AG09319 (cell line): ENCODE measurements at places on chromosomes 7 and 10.

DNA sequence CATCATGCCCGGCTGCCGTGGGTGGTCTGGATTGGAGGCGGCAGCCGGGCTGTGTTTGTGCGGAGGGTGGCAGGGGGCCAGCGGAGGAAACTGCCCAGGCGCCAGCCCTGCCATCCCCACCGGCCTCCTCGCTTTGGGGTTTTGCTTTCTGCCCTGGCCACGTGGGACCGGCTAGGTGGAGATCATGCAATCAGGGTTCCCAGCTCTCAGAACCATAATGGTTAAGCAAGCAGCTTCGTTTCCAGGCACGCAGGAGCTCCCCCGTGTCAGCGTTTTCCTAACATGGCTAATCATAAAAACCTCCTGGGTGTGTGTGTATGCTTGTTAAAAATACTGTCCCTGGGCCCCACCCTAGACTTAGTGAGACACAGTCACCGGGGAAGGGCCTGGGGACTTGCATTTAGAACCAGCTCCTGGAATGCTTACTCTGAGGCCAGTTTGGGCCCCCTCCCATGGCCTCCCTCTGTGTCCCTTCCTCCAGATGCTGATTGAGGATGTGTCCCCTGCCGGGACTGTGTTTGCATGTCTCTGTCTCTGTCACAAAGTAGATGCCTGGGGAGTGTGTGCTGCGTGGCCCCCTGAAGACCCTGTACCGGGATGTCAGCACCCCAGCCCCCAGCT lies 119.3 kb downstream of the CUX1 start:
- DNase-seq, result no peak

- peak; percentile 92 for DNase-seq
These were observed 109.5 kb upstream of the TMEM72 start for GRCh38 chr10:44801383-44802327.

- DNase-seq, result no peak
These were observed 20.3 kb upstream of the LANCL2 start for GRCh38 chr7:55344840-55345239.

DNA sequence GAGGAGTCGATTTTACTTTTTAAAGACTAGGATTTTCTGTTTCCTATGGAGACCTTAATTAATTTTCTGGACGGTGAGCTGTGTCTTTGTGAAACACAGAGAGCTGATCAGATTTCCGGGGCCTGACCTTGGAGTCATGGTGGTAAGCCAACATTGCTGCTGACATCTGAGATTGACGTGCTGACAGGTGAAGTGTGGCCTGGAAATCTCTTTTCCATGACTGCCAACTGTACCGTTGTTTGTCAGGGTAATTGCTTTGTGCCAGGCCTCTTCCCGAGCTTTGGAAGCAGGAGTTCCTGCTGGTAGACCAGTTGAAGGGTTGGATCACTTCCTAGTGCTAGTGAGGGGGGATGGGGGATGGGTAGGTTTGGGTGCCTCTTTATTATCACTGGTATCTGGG lies 71.2 kb downstream of the ADRA2A start:
- DNase-seq, result no peak

DNA sequence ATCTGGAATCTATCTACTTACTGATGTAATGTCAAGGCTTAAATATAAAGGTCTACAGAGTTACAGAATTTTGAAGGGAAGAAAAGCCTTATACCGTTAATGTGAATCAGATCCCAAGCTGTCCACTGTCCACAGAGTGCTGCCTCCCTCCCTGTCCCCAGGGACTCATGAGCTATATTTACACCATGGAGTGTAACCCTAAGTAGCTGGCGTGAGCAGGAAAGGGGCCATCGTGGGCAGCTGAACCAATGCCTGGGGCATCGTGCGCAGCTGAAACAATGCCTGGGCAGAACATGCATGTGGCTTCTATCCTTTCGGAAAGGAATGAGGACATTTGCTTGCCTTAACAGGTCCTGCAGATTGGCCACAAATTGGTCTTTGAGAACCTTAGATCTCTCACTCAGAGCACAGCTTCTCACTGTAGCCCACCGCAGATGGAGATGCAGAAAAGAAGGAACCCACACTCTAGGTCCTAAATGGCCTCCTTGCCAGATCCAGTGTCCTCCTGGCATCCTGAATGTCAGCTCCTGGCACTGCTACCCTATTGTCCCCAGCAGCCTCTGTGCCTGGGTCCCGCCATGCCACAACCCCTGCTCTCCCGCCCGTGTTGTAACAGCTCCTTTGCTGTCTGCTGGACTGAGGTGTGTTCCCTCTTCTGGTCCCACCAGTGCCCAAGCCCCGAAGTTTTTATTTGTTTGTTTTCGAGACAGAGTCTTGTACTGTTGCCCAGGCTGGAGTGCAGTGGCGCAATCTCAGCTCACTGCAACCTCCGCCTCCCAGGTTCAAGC lies 30.3 kb downstream of the CCDC3 start:
- DNase-seq, result no peak

DNA sequence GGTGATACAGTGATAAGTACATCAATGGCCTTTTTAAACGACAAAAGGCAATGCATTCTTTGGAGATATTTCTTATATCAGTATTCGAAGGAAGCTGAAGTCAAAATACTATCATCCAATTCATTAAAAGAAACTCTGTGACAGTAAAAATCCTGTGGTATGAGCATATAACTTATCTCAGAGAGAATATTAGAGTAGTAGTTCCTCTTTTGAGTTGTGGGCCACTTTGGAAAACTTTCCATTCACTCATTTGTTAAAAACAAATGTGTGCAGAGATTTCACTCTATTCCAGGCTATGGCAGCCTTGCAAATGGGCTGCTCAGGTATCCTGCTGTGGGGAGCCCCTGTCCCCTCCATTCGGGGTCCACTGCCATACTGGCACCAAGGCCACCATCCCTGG lies 55.3 kb upstream of the ZNF438 start:
- DNase-seq, result no peak

DNA sequence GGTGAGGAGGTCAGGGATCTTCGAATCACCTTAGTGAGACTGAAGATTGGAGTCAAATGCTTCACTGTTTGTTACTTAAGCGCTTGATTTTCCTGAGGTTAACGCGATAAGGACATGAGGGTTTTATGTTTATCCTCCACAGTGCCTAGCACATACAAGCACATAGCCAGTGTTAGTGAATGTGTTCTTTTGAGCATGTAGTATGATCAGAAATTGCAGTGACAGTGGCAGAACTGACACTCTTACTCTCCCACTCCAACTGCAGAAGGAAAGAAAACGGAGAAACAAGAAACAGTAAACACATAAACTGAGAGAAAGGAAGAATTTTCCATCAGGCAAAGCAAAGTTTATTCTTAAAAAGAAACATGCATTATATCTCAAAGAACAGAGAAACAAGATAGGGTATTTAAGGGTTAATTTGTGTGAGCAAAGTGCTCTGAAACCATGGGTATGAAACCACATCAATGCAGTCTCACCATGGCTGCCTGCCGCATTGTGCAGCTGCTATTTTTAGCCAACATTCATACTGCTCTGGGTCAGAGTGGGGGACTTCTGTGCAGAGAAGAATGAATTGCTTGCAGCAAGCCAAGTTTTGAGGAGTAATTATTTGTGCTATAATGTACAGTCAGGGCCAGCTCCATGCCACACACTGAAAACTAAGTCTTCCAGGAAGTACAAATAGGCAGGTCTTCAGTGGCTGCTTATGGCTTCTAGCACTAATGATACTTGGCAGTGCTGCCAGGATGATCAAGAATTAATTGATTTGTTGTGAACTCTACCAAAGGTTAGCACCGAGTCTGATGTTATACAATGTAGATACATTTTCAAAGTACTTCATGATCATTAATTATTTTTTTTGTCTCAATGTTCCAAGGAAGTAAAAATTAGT lies 152.0 kb downstream of the MACC1 start:
- no peak for DNase-seq

DNA sequence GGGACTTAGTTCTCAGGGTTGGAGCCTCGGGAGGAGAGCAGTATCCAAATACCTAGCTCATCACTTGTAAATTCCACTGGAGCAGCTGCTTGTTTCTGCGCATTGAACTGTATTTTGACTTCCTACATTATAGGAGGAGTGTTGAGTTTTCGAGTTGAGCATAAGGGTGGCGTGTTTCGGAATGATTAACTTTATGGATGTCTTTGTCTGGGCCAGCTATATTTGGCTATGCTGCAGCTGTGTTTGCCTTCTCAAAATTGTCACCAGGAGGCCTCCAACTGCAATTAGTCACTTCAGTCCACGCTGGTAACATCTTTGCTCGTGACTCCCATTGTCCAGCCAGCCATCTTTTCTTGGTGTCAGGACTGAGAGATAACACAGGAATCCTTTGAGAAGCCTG lies 9.1 kb downstream of the CELF2 start:
- no peak for DNase-seq

DNA sequence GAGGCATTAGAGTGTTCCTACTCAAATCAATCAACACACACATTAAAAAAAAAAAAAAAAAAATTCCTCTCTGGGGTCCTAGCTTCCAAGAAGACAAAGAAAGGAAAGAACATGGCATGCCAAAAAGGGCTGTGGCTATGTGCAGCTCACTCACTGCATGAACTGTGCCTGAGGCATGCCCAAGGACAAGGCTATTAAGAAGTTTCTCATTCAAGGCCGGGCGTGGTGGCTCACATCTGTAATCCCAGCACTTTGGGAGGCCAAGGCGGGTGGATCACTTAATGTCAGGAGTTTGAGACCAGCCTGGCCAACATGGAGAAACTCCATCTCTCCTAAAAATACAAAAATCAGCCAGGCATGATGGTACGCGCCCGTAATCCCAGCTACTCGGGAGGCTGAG lies 41.9 kb upstream of the PPP3CB start:
- no peak for DNase-seq

- DNase-seq, result no peak
These were observed 275.7 kb downstream of the XPNPEP1 start for GRCh38 chr10:109647627-109648026.

- peak; percentile 22 for DNase-seq
These were observed 33.6 kb downstream of the ARID5B start for GRCh38 chr10:61935077-61935476.

DNA sequence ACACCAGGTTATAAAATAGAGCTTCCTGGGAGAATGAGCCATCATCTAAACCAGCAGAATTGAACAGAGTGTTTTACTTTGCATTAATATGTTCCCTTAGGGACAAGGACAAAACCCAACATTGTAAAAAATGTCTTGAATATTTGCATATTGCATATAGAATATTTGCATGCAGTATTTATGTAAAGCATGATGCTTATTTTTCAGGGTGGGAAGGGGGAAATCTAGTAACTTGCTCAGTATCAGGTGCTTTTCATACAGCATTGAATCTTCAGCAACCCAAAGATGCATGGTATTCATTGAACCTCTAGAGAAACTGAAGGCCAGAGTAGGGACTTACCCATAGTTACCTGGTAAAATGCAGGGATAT lies 409.2 kb upstream of the ZMIZ1 start:
- DNase-seq, result no peak

- DNase-seq, result peak; percentile 25
These were observed 4.9 kb upstream of the ELN start for GRCh38 chr7:74023092-74023536.

- DNase-seq, result no peak
These were observed 57.6 kb downstream of the RNLS start for GRCh38 chr10:88525371-88526069.

- DNase-seq, result peak; percentile 70
These were observed 152.5 kb downstream of the SEMA3A start for GRCh38 chr7:84042110-84042539.

DNA sequence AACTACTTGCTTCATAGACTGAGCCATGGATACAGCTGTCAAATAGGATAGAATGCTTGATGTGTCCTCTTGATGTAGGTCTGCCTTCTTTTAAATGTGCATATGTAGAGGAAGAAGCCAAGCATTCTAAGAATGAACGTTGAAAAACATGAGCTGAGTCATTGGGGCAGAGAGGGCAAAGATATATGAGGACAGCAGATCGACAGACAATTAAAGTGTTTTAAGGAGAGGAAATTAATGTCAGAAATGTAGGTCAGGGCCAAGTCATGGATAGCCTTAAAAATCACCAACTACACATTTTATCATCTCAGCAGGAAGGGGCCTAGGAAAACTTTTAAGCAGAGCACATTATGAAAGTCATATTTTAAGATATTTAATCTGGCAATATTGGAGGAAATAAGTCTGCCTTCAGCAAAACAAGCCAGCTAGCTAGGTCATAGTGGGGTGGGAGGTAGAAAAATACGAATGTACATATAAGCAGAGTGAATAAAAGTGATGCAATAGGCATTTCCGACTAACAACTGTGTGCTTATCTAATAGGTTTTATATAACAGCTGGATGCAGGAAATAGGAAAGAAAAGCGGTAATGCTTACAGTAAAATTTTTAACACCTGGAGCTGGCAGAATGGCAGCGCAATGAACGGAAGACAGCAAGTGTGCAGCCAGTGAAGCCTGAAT lies 638.3 kb upstream of the TPK1 start:
- no peak for DNase-seq

GRCh38 chr7:13953368-13953767 lies 36.1 kb downstream of the ETV1 start:
- no peak for DNase-seq

DNA sequence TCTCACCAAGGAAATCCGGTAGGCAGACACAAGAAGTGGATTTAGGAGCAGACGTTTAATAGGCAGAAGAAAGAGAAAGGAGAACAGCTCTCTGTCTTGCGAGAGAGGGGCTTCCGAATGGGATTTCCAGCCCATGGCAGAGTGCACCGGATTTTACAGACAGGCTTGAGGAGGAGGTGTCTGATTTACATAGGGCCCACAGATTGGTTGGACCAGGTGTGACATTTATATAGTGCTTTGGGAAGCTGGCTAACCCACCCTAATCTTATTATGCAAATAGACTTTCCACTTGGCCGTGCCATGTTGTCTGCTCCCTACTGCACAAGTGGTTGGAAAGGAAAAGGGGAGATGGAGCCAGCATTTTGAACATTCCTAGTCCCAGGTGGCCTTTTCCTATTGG lies 57.8 kb downstream of the ANKMY2 start:
- no peak for DNase-seq

DNA sequence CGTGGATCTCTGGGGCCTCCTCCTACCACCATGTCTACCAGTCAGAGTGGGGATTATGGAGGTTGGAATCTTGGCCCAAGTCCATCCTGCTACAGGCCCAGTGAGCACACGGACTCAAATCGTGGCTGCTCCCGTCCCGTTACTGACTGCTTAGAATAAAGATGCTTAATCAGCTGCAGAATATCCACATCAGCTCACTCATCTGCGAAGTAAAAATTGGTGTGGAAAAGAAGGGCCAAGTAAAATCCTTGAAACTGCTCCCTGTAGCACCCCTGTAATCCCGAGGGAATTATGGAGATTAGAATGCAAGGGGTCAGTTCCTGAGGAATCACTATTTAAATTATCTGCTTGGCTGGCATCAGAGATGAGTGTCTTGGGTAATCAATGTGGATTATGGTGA lies 13.0 kb upstream of the HTR5A start:
- no peak for DNase-seq

DNA sequence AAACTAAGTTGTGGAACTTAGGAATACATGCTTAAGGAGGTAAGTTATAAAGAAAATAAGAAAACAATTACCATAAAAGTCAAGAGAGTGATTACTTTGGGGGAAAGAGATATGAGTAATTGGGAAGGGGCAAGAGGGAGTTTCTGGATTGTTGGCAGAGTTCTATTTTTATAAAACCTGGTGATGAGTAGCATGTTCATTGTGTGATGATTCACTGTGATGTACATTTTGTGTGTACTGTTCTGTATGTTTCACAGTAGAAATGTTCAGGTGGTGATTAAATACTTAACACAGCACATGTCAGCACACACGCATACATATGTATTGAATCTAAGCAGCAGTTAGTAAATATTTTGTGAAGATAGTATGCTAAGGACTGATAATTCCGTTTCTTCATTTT lies 9.7 kb upstream of the OIT3 start:
- DNase-seq, result no peak
